ENCODE measurements at places on chromosomes 4 and X.

- no peak for DNase-seq
Observed at GRCh38 chr4:121728798-121729226, 32.0 kb upstream of the ANXA5 start.

- no peak for DNase-seq
Observed at GRCh38 chr4:54185866-54186265, 43.2 kb upstream of the PDGFRA start.

- no peak for DNase-seq
Observed at GRCh38 chr4:69323284-69323683, 43.0 kb downstream of the UGT2B28 start.

GRCh38 chr4:140982613-140983340, 150.5 kb downstream of the RNF150 start:
- no peak for DNase-seq

DNA sequence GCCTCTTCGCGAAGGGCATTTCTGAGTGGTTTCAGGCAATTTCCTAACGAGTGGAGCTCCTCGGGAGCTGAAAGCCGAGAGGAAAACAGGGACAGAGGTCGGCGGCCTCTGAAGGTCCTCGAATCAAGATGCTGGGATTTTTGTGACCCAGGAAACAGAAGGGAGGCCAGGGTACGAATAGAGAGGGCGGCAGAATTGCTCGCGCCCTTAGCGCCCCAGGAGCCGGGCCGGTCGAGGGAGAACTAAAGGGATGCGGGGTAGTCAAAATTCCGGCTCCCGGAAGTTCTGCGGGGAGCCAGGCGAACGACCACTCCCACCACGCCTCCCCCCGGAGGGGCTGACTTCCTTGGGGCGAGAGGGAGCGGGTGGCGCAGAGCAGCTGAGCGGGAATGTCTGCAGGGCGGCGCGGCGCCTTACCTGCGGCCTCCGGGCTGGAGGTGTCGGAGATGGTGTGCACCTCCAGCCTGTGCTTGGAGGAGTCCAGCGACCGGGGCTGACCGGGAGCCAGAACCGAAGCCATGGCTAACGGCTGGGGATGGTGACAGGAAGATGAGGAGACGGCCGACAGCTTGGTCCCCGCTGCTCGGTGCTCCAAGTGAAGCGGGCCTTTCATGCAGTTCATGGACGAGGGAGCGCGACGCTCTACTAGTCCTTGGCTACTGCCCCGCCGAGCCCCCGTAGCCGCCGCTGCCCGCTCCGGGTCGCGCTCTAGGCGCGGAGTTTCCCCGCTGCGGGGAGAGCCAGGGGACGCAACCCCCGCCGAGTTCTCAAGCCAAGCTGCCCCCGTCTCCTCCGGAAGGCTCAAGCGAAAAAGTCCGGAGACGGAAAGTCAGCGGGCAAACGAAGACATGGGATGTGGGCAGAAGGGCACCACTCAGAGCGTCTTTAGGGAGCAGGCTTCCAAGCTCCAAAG, 782 bp downstream of the PITX2 start:
- DNase-seq, result no peak

- no peak for DNase-seq
Observed at GRCh38 chrX:35382966-35383365, 415.2 kb upstream of the MAGEB16 start.

- DNase-seq, result no peak
Observed at GRCh38 chr4:151226004-151226932, 50.7 kb upstream of the PRSS48 start.

All from CD4-positive, alpha-beta T cell treated with Interleukin-6 for 4 hours (primary cell).